ENCODE measurements at places on chromosomes 3 and 15.
A peak's percentile ranks its signal among the peaks of the same experiment; 100 is the strongest.

DNA sequence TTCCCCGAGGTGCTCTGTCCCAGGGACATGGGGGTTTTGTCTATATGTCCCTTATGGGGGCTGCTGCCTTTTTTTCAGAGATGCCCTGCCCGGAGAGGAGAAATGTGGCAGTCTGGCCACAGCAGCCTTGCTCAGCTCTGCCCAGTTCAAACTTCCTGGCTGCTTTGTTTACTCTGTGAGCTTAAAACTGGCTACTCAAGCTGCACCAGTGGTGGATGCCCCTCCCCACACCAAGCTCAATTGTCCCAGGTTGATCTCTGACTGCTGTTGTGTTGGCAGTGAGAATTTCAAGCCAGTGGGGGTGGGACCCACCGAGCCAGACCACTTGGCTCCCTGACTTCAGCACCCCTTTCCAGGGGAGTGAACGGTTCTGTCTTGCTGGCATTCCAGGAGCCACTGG is 188.9 kb downstream of the STXBP5L start:
- DNase-seq, result no peak

- no peak for DNase-seq
These were observed 363.1 kb upstream of the PLSCR5 start for GRCh38 chr3:146968204-146968651.

- DNase-seq, result no peak
These were observed 135.7 kb upstream of the RAD18 start for GRCh38 chr3:9098716-9099675.

GRCh38 chr15:94229591-94230369 is 1.6 kb upstream of the MCTP2 start:
- peak; percentile 91 for DNase-seq

DNA sequence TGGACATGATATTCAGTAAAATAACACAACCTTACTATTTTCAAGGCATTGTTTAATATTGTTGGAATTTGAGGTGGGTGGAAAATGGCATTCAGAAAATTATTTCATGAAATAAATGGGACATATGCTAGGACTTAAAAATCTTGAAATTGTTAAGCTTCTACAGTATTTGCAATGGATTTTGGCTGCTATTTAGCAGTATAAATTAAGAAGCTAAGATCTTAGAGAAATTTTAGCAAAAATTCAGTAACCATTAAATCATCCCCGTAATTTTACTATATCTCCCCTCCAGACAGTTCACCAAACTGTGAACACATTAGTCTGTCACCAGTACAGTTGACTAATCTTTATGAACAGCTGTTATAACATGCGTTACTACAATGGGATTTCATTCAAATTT is 8.2 kb downstream of the DIPK2A start:
- DNase-seq, result no peak

DNA sequence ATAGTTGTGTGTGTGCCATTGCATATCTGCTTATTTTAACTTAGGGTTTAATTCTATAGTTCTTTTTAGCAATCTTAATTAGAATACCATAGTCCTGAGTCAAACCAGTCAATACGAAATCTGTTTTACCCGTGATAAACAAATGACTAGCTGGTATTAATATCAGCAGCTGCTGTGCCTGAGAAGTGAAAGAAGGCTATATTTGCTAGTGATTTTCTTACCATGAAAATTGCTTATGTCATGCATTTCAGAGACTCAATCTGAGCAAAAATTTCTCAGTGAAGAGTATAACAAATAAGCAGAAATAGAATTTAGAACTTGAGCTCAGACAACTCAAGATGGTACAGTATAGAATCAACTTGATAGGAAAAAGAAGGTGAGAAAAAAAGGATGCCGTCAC is 820.4 kb downstream of the NAALADL2 start:
- no peak for DNase-seq

DNA sequence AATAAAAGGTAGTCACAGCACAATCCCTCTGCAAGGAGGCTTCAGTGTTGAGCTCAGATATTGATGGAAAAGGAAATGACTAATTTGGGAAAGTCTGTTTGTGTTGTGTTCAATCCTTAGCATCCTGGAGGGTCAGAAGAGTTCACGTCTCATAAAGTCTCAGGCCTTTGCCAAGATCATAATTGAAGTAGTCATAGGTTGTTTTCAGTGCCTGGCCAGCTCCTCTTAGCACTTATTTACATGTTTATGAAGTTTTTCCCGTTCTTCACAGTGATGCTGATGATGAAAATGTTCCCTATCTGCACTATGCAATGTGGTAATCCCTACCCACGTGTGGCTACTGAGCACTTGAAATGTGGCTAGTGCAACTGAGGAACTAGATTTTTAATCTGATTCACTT is 61.6 kb upstream of the TGFBR2 start:
- DNase-seq, result no peak

DNA sequence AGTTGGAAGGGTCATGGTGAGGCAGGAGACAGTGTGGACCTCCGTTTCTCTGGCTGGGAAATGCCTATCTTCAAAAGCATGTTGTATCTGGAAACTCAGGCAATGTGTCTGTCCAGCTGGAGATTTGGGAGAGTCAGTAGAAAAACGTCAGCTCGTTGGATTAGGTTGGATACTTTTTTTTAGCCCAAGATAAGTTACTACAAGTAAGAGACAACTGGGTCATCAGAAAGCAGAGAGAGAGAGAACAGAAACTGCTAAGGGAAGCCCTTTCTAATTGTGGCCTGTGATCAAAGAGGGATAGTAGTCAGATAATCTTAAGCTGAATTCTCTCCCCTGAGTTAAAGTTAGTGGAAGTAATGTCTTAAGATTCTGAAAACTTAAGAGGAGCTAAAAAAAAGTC is 78.9 kb upstream of the ZNF280D start:
- no peak for DNase-seq

GRCh38 chr15:58608129-58608590 is 141.3 kb downstream of the ADAM10 start:
- DNase-seq, result no peak

DNA sequence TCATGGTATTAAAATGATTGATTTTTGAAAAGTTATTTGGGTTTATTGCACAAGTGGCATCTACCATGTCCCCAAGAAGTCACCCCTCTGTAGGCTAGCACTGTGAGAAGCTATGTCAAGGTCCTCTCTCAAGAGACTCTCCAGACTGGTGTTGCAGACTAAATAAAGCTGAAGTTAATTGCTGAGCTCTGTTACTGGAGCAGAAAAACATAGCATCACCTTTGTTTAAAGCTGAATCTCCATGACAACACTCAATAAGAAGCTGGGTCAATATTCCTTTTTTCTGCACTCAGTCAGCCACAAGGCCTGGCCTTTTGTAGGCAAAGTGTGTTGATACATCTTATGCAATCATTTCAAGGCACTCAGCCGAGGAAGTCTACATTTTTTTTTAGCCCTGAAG is 806.6 kb upstream of the LMCD1 start:
- DNase-seq, result no peak

DNA sequence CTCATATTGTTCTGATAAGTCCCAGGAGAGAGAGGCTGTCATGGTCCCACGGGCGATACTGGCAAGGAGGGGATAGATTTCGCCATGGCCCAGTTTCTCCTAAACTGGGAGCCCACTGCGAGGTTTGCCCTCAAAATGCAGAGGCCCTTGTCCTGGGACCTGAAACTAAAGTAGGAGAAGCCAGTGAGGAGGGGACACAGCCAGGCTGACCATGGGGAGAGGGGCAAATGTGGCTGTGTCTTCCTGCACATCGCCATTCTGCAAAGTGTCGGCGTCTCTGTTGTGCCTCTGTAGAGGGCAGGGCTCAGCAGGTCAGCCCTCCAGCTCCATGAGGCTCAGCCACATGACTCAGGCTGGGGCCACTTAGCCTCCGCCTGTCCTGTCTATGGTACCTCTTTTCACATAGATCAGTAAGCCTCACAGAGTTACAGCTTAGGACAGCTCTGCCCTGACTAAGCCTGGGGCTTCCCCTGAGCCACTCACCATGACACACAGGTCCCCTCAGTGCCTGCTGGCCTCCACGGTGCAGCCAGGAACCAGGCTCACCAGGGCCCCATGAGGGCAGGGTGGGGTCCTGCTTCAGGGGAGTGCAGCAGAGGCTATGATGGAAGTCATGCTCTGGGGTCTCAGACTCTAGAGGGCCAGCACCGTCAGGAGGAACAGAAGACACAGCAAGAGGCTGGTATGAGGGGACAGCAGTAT is 28.6 kb upstream of the PLXNA1 start:
- no peak for DNase-seq

GRCh38 chr3:134392336-134392983 is 18.2 kb upstream of the AMOTL2 start:
- DNase-seq, result no peak

DNA sequence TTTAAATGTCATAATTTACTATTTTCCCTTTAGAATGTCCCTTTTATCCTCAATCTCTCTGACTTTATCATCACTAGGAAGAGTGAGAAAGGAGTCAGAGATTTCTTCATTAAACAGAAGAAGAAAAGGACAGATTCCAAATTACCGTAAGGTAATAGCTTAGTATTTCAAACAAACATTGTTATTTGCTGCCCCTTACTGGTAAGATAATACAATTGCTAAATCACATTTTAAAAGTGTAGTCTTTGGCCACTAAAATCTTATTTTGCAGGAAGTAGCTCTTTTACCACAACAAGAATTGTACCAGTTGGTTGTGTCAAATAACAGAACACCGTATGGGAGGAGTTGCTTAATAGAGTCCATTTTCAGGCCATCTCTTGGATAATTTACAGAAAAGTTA is 53.7 kb downstream of the CGGBP1 start:
- no peak for DNase-seq

DNA sequence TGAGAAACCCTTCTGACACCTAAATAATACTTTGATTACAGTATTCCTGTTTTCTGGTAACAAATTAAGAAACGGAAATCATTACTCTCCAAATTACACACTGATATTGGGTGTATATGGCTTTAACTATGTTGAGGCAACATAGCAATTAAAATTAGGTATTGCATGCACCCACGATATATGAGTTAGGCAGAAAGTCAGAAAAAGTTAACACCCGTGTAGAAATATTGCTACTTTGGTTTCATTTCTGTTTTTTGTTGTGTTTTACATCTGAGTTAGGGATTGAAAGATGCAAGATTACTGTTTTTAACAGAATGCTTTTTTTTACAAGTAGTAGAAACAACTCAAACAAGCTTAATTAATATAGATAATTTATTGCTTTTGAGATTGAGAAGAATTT is 327.8 kb downstream of the GBE1 start:
- DNase-seq, result no peak

DNA sequence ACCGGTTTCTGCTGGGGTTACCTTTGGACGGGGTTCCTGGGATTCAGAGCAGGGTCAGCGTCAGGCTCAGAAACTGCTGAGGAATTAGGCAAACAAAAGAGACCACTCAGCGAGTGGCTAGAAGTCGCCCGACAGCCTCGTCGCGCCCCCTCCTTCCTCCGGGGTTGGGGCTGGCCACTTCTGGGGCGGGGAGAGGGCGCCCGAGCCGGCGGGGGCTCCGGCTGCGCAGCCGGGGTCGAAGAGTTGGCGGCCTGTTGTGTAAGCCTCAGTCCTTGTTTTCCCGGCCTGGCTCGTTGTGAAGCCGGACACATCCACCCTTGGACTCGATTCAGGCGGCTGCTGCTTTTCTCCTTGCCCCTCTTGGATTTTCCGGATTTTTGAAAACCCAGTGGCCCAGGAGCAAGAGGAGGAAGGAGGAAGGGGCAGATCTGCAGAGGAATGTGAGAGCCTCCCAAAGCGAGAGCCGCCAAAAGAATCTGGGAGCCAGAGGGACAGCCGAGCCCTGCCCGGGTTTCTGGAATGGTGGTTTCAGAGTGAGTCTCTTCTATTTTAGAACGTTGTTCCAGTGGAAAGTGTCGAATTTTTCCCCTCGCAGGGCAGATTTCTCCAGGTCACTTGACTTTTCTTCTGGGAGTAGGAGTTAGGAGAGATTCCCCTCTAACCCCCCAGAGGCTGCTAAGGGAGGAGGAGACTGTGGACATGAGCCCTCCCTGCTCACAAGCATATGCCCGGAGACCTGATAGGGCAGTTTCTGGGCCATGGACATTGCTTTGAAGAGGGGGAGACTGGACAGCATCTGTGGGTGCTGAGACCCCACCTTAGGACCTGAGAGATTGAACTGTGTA is 666 bp downstream of the SNX33 start:
- no peak for DNase-seq

DNA sequence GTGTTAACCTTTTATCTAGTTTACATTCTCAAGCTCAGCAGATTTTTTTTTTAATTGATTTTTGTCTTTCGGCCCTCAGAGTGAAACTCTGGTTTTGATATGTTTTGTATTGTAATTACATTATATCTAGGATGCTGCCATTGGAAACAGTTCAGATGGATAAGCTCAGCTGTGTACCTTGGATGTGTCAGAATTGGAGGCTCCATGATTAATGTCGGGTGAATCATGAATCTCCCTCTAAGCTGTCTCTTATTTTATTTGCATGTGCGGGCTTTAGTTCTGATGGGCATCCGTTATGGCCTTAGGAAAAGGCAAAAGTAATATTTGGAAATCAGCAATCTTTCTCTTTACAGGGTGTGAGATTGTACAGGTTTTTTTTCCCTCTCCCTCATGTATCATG is 4.2 kb downstream of the PTPRG start:
- no peak for DNase-seq

- no peak for DNase-seq
These were observed 2.5 kb downstream of the ARHGAP31 start for GRCh38 chr3:119296727-119297122.

GRCh38 chr3:110618512-110619226 is 452.9 kb upstream of the NECTIN3 start:
- no peak for DNase-seq

- DNase-seq, result no peak
These were observed 7.9 kb upstream of the SYNM start for GRCh38 chr15:99096894-99097426.

DNA sequence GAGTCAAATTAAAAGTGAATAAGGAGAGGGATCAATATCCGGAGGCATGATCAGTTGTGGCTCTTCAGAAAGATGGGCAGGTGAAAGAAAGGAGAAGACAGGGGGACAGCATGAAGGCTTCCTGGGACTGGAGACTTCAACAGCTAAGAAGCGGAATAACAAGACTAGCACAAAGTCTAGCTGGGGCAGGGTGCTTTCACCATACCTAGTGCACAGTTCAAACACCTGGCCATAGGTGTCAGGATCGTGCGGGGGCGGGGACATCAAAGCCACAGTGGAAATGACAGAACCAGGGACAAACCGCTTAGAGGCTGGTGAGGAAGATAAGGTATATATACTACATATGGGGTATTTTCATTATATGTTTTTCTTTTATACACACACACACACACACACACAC is 66.2 kb upstream of the FOXP1 start:
- no peak for DNase-seq

GRCh38 chr3:31248563-31248992 is 284.1 kb upstream of the STT3B start:
- no peak for DNase-seq

Data from bone marrow (tissue), 2 donors.